ENCODE measurements at places on chromosomes 16 and 17.

GRCh38 chr17:7982173-7982572 is 20.2 kb upstream of the GUCY2D start:
- DNase-seq: no peak

DNA sequence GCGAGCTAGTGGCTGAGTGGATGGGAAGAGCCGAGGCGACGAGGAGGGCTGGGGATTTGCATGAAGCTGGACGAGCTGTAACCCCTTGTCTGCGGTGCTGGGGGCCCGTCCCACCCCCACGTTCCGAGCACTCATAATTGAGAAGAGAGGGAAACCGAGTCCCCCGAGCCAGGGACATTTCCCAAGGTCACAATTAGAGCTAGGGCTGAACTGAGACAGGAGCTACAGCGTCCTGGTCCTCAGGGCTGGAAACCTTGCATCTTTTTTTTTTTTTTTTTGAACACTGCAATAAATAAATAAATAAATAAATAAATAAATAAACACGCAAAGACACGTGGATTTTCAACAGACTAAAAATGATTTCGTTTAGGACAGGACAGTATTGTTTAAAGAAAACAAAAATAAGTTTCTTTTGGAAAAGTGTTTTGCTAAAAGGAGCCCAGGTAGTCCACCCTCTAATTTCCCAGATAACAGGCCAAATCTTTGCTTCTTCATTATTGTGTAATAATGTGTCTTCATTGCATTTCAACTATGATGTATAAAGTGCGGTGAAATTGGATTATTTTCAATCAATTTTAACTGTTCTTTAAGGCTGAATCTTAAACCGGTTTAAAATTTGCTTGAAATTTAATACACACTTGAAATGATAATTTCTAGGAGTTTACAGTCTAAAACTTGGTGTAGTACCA is 992 bp downstream of the GDPD1 start:
- DNase-seq: no peak

DNA sequence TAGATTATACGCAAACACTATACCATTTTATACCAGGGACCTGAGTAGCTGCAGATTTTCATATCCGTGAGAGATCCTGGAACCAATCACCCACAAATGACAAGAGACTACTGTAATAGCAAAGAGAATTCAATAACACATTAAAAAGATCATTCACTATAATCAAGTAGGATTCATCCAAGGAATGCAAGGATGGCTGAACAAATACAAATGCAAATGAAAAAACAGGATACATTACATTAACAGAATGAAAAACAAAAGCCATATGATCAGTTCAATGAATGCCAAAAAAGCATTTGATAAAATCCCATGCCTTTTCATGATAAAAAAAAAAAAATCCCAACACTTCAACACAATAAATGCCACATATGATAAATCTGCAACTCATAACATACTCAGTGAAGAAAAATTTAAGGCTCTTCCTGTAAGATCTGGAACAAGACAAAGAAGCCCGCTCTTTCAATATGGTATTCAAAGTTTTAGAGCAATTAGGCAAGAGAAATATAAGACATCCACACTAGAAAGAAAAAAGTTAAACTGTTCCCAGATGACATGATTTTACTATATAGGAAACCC is 29.0 kb downstream of the N4BP1 start:
- no peak for DNase-seq

- DNase-seq: no peak
These were observed 25.7 kb downstream of the ST6GALNAC1 start for GRCh38 chr17:76617838-76618237.

GRCh38 chr17:47708864-47709541 is 15.0 kb downstream of the TBKBP1 start:
- DNase-seq: no peak

DNA sequence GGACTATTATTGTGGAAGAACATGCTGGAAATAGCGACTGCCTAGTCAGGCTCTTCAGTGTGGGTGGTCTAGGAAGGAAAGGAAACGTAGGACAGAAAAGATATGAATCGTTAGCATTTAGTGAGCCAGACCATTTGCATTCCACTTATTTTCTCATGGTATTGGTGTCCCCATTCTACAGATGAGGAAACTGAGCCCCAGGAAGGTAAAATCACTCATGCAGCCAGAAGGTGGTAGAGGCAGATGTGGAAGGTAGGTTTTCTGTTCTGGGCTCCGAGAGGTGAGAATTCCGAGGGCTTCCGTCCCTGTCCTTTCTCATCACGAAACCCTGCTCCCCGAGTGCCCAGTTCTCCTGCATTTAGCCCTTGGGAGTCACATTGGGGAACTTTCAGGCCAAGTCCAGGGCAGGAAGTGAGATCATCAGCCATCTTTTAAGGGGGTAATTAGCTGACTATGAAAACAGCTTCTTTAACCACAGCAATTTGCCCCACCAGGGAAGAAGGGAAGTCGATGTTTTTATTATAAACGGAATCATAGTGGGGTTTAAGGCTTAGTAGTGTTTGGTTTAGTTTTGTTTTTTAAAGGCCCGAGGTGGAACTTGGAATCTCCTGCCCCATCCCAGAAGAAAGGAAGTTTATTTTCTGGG is 110.7 kb upstream of the IRX3 start:
- no peak for DNase-seq

- no peak for DNase-seq
These were observed 579 bp upstream of the LRRC59 start for GRCh38 chr17:50397919-50398285.

GRCh38 chr16:53805752-53806151 is 101.8 kb downstream of the FTO start:
- no peak for DNase-seq

- DNase-seq: no peak
These were observed 44.6 kb downstream of the NDEL1 start for GRCh38 chr17:8480011-8480976.

GRCh38 chr16:13314633-13315032 is 413.2 kb downstream of the SHISA9 start:
- DNase-seq: no peak

GRCh38 chr17:1627182-1627981 is 1.3 kb downstream of the SLC43A2 start:
- no peak for DNase-seq

DNA sequence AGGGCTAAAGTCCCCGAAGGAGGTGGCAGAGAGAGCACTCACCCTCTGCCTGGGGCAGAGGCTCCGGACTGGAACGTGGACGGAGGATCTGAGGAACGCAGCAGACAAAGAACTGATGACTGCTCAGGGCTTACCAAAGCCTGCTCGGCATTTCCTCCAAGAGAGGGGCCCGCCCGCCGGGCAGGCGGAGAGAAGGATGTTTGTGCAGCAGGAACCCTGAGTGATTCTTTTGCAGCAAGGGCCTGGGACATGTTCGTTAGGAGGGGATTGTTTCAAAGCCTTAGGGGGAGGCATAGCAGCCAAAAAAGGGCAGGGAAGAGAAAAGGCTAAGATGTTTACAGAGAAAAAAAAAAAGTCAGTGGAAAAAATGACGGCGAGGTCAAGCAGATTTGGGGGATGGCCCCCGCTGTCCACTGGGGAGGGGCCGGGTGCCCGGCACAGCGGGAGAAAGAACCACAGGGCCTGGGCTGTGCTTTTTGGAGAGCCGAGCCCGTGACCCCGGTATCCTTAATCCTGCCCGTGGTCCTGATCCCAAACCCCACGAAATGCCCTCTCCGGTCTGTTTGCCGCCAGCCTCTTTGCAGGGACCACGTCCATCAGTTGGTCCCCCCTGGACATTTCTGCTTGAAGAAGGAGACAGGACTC is 129.3 kb downstream of the NTN1 start:
- no peak for DNase-seq

GRCh38 chr16:9545522-9546437 is 454.3 kb downstream of the HAPSTR1 start:
- DNase-seq: no peak

GRCh38 chr17:9472094-9472493 is 103.5 kb downstream of the STX8 start:
- no peak for DNase-seq

DNA sequence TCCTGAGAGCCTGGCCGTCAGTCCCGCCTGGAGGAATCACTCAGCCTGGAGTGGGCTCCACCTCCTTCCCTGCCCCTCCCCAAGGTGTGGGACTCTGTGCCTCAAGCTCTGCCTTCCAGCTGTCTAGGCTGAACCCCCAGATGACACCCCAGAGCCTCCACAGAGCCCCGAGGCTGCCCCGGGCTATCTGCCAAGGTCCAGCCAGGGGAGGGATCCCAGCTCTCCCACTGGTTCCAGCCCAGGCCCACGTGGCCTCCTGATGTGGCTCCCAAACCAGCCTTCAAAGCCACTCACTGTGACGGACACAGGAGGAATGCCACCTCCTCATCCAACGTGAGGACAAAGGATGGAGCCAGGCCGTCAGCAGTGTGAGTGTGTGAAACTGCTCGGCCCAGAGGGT is 45.6 kb upstream of the ENPP7 start:
- no peak for DNase-seq

- DNase-seq: no peak
These were observed 8.2 kb downstream of the SLC46A1 start for GRCh38 chr17:28397687-28398279.

DNA sequence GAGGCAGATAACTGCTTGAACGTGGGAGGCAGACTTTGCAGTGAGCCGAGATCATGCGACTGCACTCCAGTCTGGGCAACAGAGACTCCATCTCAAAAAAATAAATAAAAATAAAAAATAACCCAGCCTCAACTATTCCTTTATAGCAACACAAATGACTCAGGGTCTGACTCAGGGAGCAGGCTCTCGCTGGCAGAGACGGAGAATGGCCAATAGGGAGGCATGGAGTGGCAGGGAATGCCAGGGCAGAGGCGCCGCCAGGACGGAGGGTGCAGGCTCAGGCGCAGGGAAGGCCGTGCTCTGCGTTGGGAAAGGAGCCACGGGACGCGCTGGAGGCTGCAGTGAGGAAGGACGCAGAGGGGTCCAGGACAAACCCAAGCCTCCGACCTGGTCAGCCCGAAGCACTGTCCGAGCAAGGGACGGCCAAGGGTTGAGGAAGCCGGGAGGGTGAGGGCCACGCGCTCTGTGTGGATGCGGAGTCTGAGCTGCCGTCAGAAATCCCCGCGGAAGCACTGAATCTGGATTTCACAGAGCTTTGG is 40.3 kb downstream of the PKD1 start:
- DNase-seq: no peak

DNA sequence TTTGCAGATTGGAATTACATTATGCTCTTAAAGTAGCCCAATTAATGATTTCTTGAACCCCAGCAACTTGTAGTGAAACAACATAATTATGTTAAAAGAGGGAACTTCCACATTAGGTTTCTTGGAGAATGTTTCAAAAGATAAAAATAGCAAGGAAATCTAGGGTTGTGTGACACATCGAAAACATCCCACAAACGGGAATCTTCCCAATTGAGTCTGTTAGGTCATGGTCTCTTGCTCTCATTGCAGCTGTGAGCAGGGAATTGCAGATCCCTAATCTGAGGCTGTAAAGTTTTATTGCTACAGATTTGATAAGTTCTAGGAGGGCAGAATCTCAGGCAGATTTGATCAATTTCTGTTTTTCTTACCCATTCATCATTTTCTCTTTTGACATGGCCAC is 6.7 kb upstream of the LPO start:
- no peak for DNase-seq

DNA sequence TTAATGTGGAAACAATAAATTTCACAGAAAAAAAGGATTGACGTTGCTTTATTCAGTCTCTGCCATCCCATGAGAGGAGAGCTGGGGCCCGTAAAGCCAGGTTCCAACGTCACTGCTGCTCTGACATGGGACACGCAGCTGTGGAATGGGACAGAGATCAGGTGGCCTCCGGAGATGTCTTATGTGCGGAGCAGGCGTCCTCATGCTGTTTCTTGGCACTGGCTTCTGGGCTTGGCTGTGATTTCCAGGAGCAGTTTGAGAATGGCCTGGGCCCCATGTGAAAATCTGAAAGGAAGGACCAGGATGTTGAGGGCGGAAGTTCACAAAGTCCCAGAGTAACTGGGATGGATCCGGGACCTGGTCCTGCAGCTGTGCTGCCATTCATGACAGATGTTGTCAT is 32.4 kb downstream of the NDEL1 start:
- no peak for DNase-seq

GRCh38 chr16:2924901-2925755 is 13.4 kb downstream of the FLYWCH1 start:
- DNase-seq: no peak

GRCh38 chr17:60231234-60231633 is 81.5 kb downstream of the CA4 start:
- DNase-seq: no peak

DNA sequence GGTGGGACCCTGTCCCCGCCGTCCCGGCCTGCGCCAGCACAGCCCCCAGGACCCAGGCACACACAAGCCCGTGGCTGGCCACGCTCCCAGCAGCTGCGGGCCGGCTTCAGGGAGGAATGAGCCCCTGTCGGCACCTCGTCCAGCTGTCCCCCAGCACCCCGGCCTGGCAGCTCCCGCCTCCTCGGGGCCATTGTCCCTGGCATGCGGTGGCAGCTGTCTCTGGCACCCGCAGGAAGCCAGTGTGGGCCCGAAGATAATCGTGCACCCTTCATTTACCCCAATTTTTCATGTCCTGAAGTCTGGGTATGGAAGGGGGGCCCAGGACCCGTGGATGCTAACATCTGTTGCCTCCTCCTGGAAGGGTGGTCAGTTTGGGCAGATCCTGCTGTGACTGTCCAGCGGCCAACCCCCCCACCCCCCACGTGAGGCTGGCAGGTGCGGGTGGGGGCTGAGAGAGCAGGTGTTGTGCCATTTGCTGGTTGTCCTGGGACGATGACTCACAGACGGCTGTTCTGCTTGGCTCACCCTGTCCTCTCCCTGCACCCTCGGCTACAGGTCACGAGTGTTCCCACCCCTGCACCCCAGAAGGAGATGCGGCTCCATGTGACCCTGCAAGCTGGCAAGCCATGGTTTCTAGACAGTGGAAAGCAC is 4.0 kb upstream of the LMF1 start:
- no peak for DNase-seq

- DNase-seq: no peak
These were observed 11.3 kb upstream of the RBFOX3 start for GRCh38 chr17:79622122-79622601.

- DNase-seq: no peak
These were observed 29.8 kb upstream of the XYLT2 start for GRCh38 chr17:50316016-50316587.

GRCh38 chr17:77142689-77143088 is 1.9 kb downstream of the SEC14L1 start:
- no peak for DNase-seq
